Activated naive CD4-positive, alpha-beta T cell (primary cell): ENCODE measurements at places on chromosomes 1 and 21.

DNA sequence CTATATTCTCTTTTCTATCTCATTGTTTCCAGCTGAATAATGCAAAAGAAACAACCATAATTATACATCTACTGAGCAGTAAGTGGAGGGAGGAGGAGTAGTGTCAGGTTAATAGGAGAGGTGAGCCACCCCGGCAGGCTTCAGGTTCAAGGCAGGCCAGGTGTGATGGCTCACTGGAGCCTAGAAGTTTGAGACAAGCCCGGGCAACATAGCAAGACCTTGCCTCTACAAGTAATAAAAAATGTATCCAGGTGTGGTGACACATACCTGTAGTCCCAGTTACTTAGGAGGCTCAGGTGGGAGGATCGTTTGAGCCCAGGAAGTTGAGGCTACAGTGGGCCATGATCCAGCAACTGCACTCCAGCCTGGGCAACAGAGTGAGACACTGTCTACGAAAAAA is 1.9 kb upstream of the DIP2A start:
- DNase-seq = no peak

DNA sequence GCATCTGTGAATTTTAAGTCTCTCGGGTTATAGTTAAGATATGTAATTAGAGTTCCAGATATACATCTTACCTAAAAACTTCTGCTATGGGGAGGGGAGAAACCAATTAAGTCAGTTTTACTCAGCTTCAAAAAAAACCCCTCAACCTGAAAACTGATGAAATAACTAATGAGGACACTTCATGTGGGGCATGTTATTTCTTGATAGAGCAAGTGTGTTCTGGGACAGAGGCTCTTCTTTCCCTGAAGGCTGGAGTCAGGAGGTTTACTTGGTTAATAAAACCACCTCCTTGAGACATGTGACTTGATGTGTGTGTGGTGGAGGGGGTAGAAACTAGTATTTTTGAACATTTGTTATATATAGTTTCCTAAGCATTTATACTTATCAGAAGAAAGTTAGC is 313.0 kb upstream of the ST6GALNAC5 start:
- no peak for DNase-seq

DNA sequence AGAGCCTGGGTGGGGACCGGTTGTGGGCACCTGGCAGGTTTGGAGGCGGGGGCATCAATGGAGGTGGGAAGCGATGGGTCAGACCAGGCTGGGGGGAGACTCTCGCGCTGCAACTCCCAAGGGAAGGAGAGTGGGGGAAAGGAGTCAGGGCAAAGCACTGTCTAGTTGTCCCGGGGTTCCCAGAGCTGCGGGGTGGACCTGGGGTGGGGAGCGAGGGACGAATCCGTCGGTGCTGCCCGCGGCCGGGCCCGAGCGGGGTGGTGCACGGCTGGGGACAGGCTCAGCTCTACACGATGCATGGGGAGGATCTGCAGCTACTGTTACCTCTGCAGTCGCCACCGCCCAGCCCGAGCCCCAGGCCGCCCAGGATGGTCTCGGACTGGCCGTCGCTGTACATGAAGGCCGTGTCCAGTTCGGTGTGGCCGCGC is 427 bp downstream of the AKR7A2 start:
- no peak for DNase-seq

DNA sequence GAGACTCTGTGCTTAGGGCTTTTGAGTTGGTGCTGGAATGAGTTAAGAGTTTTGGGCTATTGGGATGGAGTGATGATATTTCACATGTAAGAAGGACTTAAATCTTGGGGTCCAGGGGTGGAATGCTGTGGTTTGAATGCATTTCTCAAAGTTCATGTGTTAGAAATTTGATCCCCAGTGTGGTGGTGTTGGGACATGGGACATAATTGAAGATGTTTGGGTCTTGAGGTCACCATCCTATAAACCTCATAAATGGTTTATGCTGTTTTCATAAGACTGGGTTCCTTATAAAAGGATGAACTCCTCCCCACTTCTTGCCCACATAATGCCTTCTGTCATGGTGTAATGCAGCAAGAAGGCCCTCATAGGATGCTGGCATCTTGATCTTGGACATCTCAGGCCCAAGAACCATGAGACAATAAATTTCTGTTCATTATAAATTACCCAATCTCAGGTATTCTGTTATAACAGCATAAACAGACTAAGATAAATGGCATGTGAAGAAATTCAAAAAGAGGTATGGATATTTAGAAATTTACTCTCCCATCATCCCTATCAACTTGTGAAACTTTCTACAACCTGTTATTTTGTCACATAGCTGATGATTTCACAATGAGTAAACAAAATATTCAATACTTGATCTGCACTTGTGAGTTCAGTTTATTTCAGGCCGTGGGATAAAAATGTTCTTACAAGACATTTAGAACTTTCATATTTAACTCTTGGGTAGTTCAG is 48.0 kb upstream of the NEK7 start:
- DNase-seq = no peak

- no peak for DNase-seq
Measured at GRCh38 chr1:51644533-51645197, 27.8 kb downstream of the OSBPL9 start.

- no peak for DNase-seq
Measured at GRCh38 chr1:157455318-157455717, 97.0 kb downstream of the FCRL5 start.

DNA sequence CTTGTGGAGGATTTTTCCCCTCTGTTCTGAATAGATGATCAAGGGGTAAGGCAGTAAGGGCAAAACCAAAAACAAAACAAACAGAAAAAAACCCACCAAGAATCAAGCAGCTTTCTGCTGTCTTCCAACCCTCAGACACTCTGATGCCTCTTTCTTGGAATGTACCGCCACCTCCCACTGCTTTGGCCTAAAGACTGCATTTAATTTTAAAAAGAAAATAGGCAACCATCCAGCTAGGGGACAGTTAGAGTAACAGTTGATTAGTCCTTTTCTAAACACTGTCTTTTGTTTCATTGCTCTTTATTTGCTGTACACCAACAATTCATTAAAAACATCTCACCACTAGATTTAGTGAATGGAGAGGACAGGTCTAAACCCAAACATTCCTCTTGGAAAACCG is 21.5 kb downstream of the WLS start:
- DNase-seq = no peak

- no peak for DNase-seq
Measured at GRCh38 chr1:68036946-68037345, 13.5 kb downstream of the DIRAS3 start.

DNA sequence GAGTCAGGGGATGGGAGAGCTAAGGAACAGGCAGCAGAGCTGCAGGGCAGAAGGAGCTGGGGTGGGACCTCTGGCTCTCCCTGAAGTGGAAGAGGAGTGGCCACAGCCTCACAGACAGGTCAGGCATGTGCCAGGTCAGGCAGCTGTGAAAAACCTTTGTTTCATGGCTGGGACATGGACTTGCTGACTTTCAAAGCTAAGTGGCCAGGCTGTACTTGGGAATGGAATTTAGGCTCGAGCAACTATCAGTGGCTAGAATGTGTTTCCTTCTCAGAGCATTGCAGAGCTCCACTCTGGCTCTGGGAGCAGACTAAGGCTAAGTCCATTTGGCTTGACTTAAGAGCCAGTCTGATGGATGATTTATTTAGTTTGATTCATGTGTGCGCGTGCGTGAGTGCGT is 385.1 kb downstream of the LMX1A start:
- DNase-seq = no peak

- no peak for DNase-seq
Measured at GRCh38 chr1:214463596-214463995, 87.8 kb downstream of the PTPN14 start.

DNA sequence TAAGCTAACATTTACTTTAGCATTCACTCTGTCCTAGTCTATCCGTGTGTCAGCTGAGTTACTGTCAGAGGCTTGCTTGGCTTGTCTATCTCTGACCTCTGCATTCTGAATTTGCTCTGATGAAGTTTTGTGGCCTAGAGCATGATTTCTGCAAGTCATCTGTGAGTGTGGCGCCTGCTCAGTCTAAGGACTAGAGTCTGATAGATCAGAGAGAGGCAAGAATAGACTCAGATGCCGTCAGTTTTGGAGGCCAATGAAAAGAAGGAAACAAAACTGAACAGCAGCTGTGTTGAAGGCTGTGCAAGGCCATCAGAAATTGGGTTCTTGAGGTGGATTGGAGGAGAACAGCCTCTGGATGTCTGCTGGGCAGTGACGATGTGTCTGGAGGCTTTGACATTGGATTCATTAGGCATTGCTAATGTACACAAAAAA is 573.1 kb downstream of the USP25 start:
- DNase-seq = no peak

DNA sequence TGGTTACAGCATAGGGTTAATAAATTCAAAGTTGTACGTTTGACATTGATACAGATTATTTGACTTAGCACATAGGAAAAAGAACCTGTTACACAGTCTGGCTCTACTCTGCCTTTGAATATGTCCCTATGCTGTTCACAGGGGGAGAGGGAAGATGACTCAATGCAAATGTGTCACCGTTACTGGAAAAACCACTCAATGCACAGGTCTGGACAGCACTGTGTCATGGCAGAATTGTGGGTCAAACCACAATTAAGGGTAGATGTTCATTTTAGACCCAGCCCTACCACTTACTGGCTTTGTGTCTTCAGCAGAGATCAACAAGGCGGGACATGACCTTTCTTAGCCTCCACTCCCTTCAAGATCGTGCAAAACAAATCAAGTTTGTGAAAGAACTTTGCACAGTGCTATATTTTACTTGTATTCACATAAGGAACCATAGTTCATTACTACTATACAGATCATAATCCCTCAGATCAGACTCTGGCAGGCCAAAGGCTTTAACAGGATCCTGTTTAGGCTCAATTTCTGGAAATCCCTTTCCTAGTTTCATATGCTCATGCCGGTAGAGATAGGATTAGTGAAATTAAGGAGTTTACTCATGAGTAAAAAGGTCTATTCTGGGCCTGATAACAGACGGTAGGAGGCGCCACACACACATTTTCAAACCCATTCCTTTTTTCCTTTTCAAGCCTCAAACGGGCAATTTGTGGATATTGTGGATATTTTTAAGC is 22.1 kb downstream of the EIF2D start:
- no peak for DNase-seq

GRCh38 chr1:192749349-192749748 is 59.5 kb upstream of the RGS2 start:
- DNase-seq = no peak

- no peak for DNase-seq
Measured at GRCh38 chr1:31366796-31367195, 6.1 kb downstream of the FABP3 start.

- DNase-seq = no peak
Measured at GRCh38 chr21:33401630-33401992, 1.6 kb upstream of the IFNGR2 start.

- no peak for DNase-seq
Measured at GRCh38 chr1:40153073-40153770, 8.0 kb upstream of the RLF start.

GRCh38 chr1:214565310-214565709 is 13.9 kb upstream of the PTPN14 start:
- no peak for DNase-seq

- no peak for DNase-seq
Measured at GRCh38 chr1:229170778-229171505, 100.0 kb upstream of the RAB4A start.

- DNase-seq = no peak
Measured at GRCh38 chr1:96075704-96076455, 645.7 kb upstream of the PTBP2 start.

DNA sequence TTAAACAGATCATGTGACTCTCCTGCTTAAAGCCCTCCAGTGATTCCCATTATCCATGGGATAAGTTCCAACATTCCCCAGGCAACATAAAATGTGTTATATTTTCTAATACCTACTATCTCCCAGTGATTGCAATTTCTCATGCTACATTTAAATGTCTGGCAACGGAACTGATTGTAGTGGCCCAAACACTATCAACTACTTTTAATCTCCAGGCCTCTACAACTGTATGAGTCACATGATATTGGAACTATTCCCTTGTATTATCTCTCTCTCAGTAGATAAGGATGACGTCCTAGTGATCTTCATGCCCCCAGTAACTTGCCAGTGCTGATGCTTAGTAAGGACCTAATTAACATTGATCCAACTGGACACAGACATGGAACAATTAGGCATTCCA is 49.9 kb downstream of the ERICH3 start:
- DNase-seq = no peak

GRCh38 chr1:30342535-30343141 is 380.7 kb downstream of the MATN1 start:
- no peak for DNase-seq

GRCh38 chr21:29697555-29698193 is 242.1 kb downstream of the GRIK1 start:
- no peak for DNase-seq

DNA sequence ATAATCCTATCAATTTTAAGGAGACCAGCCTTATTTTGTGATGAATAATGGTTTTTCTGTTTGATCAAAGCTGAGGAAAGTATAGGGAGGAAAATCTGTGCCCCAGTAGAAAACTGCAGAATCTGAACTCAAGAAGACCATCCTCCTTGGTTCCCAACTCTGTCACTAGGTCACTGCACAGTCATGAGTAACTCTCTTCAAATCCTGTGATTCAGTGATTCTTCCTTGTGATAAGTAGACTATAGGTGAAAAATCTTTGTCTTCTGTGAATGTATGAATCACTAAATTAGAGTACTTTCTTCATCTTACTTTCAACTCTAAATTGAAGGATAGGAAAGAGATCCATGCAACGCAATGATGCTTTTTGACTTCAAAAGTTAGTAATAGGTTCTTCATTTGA is 13.3 kb upstream of the OR2L5 start:
- DNase-seq = no peak

DNA sequence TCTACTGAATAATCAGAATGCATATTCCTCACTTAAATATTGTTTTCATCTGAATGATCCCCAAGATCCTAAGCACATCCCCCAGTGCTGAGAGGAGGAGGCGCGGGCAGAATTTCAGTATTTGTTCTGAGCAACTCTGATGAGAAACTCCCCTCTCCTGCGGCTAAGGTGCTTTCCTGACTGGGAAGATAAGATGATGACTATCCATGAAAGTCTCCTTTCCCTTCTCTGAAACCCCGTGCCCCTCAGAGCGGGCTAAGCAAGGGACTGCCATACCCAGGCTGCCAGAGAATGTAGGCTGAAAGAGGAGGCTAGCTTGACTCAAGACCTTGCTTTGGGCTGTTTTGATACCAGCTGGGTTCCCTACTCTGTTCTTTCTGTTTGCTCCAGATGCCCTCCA is 39.7 kb upstream of the IPO9 start:
- no peak for DNase-seq
